ENCODE measurements at places on chromosomes 5 and 9.

- no peak for DNase-seq
Measured at GRCh38 chr9:38288502-38288901, 104.0 kb upstream of the ALDH1B1 start.

DNA sequence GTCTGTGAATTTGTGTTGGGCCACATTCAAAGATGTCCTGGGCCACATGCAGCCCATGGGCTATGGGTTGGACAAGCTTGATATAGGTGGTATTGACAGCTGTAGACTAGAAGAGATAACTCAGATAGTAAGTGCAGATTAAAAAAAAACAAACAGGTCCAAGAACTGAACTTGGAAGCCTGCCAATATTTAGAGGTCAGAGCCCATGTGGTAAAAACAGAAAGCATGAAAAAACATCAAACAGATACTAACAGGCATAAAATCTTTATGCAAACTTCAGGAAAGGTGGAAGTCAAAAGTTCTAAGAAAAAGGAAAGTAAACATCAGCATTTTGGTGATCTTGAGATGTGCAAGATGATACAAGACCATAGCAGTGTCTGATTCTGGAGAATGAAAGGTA is 155.1 kb upstream of the NR4A3 start:
- no peak for DNase-seq

DNA sequence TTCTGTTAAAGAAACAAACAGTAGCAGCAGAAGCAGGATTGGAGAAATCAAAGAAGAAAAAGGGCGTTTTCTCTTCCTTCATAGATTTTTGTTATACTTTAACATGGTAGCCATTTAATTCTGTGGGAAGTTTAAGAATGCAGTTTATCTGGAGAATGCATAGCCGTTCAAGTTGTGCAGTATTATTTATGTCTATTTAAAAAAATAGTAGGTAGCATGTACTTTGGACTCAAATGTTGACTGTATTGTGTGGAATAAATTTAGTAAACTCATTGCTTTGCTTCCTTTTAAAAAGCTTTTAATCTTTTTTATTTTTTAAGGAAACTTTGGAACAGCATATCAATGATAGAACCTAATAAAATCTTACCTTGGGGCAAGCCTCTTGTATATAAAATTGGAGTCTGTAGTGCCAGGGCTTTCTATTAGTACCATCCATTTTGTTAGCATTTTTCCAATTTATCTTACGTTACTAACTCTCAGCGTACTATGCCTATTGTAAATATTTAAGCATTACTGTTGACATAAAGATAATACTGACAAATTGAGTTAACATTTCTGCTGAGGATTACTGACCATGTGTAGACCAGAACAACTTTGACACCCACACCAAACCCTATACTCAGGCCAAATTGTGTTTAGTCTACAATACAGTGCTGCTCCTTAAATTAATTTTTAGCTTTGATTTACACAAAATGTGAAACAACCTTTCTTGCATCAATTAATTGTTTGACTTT is 291.1 kb downstream of the NNT start:
- DNase-seq = no peak

DNA sequence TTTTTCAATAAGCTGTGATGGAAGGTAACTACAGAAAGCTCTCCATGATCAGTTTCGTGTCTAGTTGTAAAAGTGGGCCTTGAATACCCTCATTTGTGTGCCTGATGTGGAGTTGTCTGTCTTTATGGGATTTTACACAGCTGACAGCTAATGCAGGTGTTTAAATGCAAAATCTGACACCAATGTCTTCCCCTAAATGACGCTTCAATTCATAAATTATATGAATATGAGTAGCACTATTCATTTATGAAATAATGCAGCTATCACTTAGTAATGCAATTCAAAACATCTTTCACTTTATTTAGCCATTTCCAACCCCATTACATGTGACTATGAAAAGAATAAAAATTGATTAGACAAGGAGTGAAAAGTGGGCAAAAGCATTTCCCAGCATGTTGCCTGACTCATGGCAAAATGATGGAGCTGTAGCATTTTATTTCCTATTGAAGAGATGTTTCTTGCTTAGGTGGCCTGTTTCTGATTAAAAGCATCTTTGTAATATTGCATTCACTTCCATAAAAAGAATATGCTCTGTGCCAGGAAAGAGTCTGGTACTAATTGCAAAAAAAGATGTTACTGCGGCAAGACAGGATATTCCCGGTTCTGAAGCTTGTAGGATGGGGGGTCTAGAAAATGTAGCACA is 116.7 kb upstream of the HAPLN1 start:
- DNase-seq = no peak

GRCh38 chr9:133115604-133116345 is 5.3 kb downstream of the RALGDS start:
- DNase-seq = no peak

GRCh38 chr5:2021484-2022176 is 138.9 kb upstream of the IRX4 start:
- no peak for DNase-seq

DNA sequence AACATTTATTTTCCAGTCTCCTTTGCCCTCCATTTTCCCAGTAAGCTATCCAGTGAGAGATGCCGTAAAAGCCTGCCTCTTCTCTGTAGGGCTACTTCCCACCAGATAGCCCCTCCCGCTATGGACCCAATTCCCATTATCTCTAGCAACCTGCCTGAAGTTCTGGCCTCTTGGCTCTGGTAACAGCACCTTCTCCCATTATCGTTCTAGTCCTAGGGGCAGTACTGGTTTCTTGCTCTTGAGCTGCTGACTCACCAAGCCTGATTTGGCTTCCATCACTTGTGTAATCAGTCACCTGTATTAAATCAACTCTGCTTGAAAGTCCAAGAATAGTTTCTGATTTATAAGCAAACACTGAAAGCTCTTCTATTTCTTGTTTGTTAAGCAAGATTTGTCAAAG is 42.8 kb upstream of the PARP8 start:
- DNase-seq = no peak

DNA sequence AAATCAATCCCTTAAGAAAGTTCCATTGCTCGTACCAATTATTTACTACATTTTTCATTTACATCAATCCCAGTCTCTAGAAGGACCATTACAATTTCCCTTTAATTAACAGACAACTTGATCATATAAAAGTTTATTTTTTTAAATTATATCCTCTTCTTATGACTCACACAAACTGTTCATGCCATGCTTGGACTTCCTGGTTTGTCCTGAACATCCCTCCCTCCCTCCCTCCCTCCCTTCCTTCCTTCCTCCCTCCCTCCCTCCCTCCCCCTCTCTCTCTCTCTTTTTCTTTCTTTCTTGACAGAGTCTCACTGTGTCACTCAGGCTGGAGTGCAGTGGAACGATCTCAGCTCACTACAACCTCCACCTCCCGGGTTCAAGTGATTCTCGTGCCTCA is 11.6 kb upstream of the CLTB start:
- no peak for DNase-seq

GRCh38 chr9:137241490-137242268 is 592 bp downstream of the TUBB4B start:
- DNase-seq = peak; percentile 61

DNA sequence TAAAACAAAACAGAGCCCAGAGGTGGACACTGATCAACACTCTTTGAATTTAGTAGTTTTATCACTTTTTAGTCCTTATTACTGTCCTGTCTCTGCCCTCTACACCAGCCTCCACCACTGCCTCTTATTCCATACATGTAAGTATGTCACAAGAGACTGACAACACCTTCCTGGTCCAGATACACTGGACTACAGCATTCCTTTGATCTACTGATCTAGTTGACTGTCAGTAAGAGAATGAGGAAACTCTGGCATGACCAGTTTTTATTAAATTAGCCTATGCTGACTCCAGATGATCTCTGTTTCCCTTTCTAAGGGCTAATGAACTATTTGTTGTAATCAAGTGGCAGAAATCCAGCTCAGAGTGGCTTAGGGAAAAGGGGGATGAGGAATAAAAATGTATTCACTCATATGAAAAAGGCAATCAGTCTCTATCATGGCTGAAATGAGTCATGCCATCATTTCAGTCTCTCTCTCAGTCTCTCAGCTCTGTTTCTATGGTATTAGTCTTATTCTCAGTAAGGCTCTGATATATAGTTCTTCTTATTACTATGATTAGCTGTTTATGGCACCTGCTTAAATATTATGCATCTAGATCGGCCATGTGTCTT is 5.5 kb downstream of the ARHGEF37 start:
- DNase-seq = no peak

DNA sequence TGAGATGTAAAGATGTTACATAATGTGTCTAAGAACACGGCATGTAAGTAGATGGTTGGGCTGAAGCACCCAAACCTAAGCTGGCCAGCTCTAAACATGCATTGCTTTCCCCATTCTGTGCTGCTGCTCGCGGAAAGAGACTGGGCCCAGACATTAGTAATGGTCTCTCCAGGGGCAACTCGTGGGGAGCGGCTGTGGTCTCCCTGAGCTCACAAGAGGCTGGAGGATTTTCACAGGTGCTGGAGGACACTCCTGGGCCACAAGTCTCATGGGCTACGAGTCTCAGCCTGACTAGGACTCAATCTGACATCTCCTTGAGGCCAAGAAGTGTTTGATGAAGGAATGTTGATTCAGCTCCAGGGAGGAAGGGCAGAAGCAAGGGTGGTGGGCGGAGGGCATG is 92.7 kb upstream of the PTCH1 start:
- DNase-seq = no peak

DNA sequence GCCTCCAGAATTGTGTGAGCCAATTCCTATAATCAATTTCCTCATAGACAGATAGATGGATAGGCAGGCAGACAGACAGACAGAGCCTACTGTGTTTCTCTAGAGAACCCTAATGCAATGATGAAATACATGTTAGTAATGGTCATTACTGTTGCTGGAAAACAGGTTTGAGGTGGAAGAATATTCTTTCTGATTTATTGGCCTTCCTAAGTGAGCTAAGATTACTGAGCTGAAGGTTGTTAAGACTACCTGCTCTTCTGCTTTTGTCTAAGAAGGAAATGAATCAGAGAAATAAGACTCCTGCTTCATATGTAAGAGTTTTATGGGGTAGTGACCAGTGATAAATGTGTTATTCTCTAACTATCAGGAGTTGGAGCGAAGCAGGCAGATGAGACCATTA is 219.9 kb downstream of the ELAVL2 start:
- no peak for DNase-seq

DNA sequence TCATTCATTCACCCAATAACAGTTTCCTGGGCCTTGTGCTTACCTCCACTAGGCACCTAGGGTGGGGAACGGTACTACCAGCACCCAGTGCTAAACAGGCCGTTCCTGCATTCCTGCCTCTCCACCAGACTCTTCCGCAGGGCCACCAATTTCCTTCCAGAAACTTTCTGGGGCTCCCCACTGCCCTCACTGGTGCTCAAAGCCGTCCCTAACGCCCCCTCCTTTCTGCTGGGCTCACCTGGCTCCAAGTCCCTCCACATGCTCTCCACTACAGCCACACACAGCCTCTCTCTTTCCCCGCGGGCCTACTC is 1.4 kb downstream of the PHF19 start:
- DNase-seq = no peak

DNA sequence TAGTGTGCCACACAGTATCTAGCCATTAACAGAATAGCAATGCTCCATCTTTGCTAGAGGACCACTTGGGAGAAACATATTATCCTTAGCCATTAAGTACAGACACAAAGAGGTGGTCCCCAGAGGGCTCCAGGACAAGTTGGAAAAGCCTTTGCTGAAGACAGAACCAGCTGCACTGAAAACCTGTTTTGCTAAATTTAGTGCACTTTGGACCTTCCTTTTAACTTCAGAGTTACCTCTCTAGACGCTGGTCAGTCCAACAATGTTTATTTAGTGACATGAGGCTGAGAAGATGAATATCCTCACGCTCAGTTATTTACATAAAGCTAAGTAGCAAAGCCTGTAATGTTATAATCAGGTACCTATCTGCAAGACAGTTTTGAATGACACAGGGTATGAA is 265.0 kb upstream of the ZNF608 start:
- no peak for DNase-seq

GRCh38 chr5:39648848-39649227 is 224.1 kb upstream of the DAB2 start:
- no peak for DNase-seq

DNA sequence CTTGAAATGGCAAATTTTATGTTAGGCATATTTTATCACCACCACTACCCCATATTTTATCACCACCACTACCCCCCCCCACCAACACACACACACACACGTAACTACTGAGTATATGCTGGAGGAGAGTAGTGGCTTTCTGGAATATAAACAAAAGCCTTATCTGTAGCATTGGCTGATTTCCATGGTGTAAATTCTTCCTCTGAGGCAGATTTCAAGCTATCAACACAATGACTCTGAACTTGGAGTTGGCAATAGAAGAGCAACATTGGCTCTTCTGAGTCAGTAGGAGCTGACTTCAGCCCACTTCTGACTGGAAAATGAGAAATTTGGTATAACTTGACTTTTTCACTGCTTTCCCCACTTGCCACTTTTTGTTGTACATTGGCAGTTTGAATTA is 143.0 kb downstream of the CAVIN4 start:
- no peak for DNase-seq

- DNase-seq = no peak
Measured at GRCh38 chr5:126182971-126183695, 240.1 kb upstream of the GRAMD2B start.

DNA sequence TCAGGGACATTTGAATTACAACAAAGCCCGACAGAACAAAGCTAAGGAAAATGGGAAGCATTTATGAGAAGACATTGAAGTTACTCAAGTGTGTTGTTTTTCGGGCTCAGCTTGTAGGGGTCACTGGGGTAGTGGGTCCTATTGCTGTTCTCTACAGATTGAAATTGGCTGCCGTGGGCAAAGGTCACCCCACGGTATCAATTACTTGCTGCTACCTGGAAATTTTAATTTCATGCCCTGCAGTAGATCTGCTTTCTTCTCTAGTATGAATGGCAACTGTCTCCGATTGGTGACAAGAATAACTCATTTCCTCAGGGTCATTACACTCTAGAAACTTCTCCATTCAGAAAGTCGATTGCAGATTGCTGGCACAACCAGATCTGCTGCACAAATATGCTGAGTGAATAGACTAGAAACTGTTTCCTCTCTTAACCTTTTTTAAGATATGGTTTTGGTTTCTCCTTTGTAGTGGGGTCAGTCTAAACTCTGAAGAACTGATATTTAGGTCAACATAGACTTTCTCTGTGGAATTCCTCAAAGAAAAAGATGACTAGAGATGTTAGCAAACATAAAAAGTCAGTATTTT is 454.1 kb downstream of the ARHGEF28 start:
- DNase-seq = no peak

DNA sequence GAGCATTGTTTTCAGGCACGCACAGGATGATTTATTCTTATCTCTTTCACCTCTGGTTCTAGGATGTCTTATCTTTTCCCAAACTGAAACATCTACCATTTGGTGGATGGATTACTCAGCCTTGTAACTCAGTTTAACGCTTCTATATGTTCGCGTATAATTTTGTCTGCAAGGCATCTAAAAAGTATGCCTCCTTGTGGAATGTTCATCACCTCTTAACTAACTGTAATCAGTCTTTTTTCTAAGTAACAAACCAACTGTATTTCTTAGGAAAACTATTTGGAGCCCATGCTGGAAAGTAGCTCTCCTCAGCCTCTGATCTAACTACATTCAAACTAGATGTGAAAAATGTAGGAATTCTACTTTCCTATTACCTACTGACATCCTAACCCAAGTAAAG is 11.5 kb upstream of the F2RL2 start:
- DNase-seq = no peak
